ENCODE measurements at places on chromosomes 3 and 15.

DNA sequence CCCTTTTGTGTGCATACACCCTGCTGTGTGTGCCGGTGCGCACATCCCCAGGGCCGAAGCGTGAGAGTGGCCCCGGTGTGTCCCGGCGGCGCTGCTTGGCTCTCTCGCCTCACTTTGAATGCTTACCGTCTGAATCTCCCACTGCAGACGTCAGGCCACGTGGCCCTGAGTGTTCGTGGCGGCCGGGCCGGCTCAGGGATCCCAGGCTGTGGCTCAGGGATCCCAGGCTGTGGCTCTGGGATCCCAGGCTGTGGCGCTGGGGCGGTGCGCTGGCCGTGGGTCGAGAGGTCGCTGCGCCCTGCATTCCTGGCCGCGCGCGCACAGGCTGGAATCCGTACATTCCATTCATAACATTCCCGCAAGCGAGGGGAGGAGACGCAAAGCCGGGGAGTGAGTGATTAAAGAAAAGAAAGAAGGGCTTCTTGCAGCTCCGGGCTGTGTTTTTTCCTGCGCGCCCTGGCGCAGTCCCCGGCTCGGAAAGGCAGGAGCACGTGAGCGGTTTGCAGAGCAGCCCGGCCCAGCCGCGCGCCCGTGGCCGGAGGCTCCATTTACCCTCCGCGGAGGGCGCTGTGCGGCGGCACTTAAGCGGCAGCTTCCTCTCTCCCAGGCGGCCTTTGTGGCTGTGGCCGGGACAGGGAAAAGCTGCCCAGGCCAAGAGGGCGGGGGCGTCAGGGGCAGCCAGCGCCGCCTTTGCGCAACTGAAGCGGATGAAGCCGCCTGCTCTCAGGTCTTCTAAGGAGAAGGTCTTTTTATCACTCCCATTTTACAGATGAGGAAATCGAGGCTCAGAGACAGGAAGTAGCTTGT lies 87.0 kb upstream of the ALDH1L1 start:
- DNase-seq, result no peak

DNA sequence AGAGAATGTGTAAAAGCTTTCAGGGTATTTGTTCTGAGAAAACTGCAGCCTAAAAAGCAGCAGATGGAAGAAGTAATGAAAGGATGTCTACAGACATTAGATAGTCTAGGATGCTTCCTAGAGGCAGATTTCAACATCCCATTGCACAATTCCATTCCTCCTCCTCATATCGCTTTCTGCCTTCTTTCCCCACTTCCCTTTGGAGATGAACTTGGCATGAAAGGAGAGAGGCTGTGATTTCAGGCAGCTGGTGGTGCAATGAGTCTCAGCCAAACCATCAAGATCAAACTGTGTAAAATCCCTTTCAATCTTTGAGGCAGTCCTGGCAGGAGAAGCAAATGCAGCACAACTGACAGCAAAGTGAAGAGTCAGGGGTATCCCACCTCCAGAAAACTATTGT lies 438.7 kb upstream of the KCNMB2 start:
- no peak for DNase-seq

- no peak for DNase-seq
These were observed 40.9 kb downstream of the CEMIP start for GRCh38 chr15:80820092-80820491.

DNA sequence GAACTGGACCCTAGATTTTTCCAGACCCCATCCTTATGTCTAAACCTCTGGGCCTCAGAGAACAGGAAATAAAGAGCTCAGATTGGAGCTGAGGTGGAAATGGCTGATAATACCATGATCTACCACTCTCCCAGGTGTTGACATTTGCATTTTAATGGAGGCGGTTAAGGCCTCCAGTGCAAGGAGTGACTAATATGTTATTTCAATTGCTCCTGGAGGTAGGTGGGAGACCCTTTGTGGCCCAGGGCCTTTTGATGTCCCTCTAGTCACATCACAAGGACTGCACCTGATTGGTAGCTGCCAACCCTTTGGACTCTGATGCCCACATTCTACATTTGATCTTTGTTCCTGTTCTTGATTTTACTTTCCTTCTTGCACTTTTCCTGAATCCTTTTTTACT lies 9.0 kb upstream of the ADCY5 start:
- DNase-seq, result no peak

GRCh38 chr3:69319652-69320051 lies 66.2 kb downstream of the FRMD4B start:
- no peak for DNase-seq

GRCh38 chr3:52892625-52893311 lies 4.6 kb downstream of the STIMATE start:
- no peak for DNase-seq

DNA sequence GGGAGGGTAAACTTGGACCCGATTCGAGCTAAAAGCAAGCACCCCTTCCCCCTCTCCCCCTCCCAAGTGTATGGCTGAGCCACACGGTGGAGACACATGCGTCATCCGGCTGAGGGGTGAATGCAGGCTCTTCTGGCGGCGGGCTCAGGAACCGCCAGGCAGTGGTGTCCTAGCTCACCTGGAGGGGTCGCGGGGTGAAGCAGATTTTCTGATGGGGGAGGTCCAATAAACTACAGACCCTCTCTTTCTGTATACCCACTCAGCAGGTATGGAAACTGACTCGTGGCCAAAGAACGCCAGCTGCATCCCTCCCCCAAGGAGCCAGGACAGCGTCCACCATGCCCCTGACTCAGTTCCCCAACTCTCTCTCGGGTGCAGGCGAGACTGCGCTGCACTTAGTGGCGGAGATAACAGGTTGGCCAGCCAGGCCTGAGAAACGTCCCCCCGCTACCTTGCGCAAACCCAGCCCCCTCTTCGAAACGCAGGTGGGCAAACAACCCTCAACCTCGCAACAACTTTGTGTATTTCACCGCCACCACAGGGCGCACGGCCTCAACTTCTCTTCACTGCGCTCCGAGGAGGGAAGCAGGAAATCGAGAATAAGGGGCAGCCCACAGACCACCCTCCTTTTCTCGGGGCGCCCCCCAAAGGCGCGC lies 1.3 kb downstream of the MAGI1 start:
- no peak for DNase-seq

DNA sequence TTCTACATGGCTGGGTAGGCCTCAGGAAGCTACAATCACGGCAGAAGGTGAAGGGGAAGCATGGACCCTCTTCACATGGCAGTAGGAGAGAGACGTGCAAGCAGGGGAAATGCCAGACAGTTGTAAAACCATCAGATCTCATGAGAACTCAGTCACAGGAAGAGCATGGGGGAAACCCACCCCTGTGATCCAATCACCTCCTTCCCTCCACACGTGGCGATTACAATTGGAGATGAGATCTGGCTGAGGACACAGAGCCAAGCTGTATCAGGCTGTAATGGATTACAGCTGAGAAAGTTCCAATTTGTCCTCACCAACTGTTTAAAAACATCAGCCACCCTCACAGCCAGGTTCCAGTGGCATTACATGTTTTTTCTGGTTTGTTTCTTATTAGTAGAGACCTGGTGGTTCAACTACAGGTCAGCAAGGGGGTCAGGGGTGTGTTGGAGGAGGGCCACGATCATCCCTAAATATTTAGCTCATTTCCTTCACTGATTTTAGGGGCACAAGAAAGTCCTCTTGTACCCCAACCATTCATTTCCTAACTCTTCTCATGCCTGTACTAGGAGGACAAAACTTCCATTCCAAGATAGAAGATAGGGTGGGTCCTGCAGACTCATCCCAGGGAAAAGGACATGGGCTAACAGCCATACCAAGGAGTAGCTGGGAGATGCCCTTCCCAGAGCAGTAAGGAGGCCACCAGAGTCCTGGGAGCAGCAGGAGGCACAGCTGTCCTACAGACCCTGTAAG lies 54.4 kb downstream of the ANXA2 start:
- no peak for DNase-seq

DNA sequence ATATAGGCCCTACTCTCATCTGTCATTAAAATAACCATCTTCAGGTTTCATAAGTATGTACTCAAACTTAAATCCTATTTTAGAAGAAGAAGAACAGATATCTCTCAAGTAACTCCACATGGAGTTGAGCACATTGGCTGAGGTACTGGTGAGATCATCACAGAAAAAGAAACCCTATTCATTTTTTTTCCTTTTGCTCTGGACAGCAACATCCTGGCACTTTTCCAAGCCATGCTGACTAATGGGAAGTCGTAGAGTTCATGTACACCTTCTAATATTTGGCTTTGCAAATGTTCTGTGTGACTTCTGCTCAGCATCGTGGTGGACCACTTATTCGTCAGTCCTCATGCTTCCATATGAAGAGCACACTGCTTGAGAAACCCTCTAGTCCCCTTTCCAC lies 336.0 kb upstream of the KCNH8 start:
- DNase-seq, result no peak

DNA sequence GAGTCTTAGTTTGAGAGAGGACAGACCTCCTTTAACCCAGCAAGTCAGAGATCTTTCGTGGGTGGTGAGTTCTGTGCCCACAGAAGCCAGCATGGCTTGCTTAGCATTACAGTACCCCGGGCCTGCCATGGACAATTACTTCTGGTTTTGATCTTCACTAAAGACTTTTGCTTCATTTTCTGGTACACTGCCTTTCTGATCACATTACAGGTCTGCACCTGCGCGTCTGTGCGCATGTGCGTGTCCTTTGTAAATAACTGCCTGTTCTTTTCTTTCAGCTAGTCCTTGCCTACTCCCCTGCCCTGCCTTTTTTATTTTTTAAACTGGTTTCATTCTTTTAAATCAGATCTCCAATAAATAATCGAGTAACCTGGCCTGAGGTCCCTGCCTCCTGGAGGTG lies 57.1 kb upstream of the CMTM8 start:
- DNase-seq, result no peak

DNA sequence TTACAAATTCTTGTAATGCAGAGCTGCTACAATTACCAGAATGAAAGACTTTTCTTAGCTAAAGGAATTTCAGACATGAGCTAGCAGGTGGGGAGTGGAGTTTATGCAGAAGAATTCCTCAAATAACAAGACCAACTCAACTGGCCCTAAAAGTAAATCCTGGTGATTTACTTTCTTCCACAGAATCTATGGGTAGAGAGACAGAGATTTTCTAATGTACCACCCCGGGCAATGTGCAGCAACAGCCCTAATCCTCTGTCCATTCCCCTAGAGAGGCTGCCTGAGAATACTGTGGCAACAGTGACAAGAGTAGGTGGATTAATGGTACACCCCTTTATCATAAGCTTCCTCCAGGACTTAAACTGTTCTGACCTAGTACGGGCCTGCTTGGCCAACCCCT lies 55.2 kb downstream of the AQR start:
- DNase-seq, result no peak

GRCh38 chr3:18349197-18349798 lies 75.8 kb downstream of the SATB1 start:
- DNase-seq, result no peak

GRCh38 chr15:74123131-74123429 lies 7.3 kb upstream of the ISLR2 start:
- DNase-seq, result no peak

GRCh38 chr3:71514621-71515020 lies 68.9 kb downstream of the FOXP1 start:
- no peak for DNase-seq

DNA sequence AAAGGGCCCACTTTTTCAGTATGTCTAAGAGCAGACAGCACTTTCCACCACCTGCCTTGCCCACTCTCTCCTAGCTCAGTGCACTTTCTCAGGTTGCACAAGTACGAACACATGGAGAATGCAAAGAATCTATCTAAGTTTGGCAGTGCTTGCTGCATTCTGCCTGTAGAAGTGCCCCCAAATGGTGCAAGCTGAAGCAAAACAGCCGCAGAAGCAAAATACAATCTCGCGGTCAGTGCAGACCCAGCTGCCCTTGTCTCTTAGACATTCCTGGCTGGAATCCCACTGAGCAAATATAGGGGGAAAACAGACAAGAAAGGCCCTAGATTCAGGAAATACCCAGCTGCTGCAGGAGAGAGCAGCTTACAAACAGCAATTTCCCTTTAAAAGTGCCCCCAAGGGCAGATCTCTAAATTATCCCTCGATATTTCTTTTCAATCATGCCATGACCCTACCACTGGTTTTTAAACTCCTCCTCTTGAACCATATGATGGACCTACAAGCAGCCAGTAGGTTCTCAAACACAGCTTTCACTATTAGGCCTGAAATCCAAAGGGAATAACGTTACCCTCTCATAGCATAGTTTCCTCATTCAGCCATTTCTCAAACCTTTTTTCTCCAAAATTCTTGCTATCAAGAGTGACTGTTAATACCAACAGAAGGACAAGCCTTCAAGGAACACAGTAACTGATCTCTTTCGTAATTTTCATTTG lies 67.0 kb downstream of the TNIK start:
- DNase-seq, result no peak

DNA sequence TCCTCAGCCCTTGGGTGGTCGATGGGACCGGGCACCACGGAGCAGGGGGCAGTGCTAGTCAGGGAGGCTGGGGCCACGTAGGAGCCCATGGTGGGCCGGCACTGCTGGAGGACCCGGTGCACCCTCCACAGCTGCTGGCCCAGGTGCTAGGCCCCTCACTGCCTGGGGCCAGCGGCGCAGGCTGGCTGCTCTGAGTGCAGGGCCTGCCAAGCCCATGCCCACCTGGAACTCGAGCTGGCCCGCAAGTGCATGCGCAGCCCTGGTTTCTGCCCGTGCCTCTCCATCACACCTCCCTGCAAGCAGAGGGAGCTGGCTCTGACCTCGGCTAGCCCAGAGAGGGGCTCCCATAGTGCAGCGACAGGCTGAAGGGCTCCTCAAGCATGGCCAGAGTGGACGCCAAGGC lies 42.1 kb downstream of the KLHDC8B start:
- no peak for DNase-seq

- DNase-seq, result no peak
These were observed 66.1 kb downstream of the RPN1 start for GRCh38 chr3:128584412-128585020.

DNA sequence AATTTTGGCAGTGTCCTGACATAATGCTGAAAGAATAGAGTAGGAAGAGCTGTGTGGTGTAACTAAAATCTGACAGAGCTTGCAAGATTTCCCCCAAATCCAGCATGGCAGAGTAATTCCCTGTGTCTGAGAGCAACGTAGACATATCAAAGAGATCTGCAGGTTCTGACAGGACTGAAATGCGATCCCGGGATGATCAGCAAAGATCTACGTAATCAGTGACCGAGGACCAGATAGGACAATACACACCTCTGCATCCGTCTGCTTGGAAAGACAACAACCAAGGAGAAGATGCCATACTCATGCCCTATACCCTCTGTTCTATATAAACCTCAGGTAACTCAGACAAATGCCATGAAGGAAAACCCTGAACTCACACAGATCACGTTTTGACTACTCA lies 26.6 kb upstream of the SYNPR start:
- no peak for DNase-seq

DNA sequence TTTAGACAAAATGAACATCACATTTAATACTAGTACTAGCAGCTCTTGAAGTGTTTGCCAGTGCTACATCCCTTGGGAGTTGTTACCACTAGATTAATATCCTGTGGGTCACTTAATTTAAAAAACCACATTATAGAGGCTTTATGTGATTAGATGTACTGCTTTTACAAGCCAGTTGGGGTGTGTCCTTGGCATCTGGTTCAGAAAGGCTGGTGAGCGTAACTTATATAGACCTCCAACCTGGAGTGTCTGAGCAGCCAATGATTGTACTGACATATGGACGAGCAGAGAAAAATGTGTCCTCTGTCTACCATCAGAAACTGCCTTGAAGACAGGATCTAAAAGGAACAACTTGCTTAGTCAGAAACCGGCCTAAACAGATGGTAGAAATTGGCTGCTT lies 306.2 kb upstream of the ATP11B start:
- no peak for DNase-seq

- no peak for DNase-seq
These were observed 28.5 kb upstream of the CMSS1 start for GRCh38 chr3:99789011-99789721.

GRCh38 chr3:58999134-58999773 lies 50.6 kb downstream of the CFAP20DC start:
- DNase-seq, result no peak

GRCh38 chr3:124858275-124858674 lies 28.9 kb downstream of the ITGB5 start:
- no peak for DNase-seq

Data from omental fat pad (tissue), 4 donors.